ENCODE measurements at places on chromosomes 12 and 14.

DNA sequence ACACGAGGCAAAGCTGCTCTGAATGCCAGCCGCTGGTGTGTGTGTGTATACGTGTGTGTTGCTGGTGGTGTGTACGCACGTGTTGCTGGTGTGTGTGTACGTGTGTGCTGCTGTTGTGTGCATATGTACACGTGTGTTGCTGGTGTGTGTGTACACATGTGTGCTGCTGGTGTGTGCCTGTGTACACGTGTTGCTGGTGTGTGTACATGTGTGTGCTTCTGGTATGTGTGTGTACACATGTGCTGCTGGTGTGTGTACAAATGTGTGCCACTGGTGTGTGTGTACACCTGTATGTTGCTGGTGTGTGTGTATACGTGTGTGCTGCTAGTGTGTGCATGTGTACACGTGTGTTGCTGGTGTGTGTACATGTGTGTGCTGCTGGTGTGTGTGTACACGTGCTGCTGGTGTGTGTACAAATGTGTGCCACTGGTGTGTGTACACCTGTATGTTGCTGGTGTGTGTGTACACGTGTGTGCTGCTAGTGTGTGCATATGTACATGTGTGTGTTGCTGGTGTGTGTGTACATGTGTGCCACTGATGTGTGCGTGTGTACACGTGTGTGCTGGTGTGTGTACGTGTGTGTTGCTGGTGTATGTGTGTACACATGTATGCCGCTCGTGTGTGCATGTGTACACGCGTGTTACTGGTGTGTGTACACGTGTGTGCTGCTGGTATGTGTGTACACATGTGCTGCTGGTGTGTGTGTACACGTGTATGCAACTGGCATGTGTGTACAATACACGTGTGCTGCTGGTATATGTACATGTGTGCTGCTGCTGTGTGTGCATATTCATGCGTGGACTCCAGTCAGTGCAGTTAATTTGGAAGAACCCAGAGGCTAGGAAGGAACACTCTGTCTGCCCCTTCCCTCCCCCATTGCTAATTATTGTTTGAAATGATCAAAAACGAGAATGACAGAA lies 47.2 kb downstream of the CACNA2D4 start:
- peak; percentile 3 for DNase-seq

DNA sequence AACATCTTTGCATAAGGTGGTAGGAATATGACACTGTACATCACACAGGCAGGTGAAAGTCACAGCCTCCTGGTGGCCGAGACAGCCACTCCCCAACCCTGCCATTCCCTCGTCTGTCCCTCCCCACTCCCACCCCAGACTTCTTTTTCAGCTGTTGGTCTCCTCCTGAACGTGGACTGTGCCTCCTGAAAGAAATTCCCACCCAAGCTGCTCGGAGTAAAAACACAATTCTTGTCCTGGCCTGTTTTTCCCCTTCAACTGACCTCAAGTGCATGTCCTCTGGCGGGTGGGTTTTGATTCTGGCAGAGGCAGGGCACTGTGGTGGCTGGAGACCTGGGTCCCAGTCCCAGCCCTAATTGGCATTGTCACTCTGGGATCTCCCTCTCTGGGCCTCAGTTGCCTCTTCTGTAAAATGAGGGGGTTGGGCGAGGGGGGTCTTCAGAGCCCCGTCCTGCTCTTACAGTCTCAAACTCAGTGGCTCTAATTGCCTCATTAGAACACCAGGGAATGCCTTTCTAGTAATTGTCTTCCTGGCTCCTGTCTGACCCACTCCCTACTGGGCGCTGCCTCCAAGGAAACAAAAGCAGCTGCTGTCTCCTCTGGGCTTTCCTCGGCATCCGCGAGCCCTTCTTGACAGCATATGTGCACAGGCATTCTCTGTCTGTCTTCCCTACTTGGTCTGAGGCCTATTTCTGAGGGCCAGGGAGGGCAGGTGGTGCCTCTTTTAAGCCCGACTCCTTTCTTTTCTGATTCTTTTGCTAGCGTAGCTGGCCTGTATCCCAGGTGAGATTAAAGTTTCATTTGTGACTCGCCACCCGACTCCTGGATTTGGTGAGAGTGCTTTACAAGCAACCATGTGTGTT lies 186.6 kb upstream of the RMST start:
- DNase-seq = peak; percentile 28

DNA sequence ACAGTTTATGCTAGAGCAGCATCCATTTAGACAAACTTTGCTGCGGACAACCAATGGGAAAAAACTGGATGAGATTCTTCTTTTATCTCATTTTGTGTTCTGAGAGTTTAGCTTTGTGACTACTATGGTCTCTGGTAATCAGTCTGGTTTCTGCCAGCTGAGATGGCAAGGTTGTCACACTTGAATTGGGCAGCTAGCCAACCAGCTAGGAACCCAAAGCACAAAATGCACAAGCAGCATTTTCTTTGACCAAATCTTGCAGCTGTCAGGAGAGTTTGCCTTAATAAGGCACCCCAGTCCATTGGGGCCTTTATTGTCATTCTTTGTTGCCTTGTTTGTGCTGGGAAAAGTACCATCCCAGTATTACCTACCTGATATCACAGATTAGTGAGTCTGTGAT lies 34.0 kb upstream of the ETV6 start:
- DNase-seq = no peak

GRCh38 chr12:4932576-4932975 lies 22.9 kb downstream of the KCNA1 start:
- no peak for DNase-seq

DNA sequence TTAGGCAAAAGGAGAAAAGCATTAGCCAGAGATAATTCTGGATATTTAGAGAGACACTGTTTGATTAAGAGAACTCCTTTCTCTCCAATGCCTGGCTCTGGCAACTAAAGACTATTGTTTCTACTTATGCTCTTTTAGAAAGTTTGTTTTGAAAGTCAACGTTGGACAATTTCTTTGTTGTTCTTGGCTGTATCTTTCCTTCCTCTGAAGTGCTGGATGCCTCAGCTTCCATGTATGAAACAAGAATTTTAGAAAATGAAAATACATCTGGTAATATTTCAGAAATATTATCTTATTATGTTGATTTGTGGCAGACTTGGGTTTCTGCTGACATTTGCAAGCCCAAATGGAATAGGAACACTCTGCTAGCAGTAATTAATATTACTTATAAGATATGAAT lies 382.6 kb downstream of the SNAPC1 start:
- DNase-seq = no peak

DNA sequence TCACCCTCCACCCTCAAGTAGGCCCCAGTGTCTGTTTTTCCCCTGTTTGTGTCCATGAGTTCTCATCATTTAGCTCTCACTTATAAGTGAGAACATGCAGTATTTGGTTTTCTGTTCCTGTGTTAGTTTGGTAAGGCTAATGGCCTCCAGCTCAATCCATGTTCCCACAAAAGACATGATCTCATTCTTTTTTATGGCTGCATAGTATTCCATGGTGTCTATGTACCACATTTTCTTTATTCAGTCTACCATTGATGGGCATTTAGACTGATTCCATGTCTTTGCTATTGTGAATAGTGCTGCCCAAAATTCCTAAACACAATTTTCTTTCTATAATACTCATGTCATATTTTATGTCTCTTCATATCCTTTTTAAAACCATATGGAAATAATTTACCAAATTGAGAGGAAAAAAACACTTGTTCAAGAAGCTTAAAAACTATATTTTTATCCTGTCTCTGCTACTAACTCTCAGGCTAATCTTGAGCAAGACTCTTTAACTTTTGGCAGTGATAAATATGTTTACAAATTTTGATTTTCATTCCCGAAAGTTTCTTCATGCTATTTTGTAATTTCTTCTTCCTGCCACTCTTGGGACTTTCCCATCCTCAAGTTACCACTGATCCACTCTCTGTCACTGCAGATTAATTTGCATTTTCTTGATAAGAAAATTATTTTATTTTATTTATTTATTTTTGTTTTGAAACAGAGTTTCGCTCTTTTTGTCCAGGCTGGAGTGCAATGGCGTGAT lies 28.0 kb upstream of the OSBPL8 start:
- no peak for DNase-seq

- DNase-seq = peak; percentile 93
Measured at GRCh38 chr12:4164559-4165558, 108.7 kb upstream of the CCND2 start.

- no peak for DNase-seq
Measured at GRCh38 chr12:66823857-66824570, 145.1 kb upstream of the GRIP1 start.

DNA sequence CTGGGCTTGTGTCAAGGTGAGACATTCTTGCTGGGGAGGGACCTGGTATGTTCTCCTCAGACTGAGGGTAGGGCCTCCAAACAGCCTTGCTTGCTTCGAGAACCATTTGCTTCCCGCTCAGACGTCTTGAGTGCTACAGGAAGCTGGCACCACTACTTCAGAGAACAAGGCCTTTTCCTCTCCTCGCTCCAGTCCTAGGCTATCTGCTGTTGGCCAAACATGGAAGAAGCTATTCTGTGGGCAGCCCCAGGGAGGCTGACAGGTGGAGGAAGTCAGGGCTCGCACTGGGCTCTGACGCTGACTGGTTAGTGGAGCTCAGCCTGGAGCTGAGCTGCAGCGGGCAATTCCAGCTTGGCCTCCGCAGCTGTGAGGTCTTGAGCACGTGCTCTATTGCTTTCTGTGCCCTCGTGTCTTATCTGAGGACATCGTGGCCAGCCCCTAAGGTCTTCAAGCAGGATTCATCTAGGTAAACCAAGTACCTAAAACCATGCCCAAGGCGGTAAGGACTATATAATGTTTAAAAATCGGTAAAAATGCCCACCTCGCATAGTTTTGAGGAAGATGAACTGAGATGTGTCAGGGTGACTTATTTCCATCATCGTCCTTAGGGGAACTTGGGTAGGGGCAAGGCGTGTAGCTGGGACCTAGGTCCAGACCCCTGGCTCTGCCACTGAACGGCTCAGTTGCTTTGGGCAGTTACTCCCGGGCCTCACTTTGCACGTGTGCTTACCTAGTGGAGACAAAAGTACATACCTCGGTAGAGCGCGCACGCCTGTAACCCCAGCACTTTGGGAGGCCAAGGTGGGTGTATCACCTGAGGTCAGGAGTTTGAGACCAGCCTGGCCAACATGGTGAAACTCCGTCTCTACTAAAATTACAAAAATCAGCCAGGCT lies 4.3 kb downstream of the GAPDH start:
- DNase-seq = peak; percentile 48

DNA sequence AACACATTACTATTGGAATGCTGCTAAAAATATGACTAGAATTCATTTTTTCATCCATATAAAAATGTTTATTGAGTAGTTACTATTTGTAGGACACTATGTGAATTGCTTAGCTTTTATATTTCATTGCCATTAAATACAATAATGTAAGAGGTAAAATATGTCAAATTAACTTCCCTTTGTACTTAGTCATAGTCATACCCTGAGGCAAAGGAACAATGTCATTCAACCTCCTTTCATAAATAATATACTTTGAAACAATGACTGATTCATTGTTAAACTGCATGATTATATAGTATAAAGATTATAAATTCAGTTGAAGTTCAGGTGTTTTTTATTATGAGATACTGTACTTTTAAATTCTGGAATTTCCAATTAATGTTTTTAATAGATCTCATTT lies 105.2 kb downstream of the GARIN6 start:
- DNase-seq = no peak

- peak; percentile 82 for DNase-seq
Measured at GRCh38 chr12:108511633-108512540, 3.2 kb upstream of the FICD start.

DNA sequence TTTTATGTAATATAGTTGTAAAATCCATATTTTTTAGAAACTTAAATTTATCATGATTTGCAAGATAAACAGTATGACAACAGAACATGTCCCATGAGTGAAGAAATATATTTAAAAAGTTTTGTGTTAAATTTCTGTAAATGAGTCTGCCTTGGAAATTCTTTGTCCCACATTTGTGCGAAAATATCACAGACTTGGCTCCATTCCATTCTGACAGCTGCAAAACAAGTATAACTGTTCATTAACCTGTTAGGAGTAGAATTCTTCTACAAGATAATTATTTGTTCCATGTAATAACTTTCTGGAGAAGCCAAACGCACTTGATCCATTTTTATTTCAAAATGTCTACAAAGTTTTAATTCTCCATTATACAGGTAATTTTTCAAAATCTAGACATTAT lies 37.9 kb downstream of the MDM1 start:
- no peak for DNase-seq

DNA sequence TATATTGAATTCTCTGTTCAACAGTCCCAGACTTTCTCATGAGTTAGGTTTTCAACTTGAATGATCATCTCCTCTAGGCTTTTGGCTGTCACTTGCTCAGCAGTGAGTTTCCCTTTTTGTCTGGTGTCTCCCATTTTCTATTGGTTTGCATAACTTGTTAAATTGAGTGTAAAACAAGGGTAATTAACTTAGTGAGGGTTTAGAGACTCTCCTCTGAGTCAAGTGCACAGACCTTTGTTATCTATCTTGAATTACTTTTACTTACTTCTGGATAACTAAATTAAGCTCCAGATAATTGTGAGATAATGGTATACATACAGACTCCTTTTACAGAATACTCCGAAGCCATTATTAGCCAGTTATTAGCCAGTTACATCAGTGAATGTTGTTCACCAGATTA lies 22.0 kb downstream of the MLXIP start:
- no peak for DNase-seq

DNA sequence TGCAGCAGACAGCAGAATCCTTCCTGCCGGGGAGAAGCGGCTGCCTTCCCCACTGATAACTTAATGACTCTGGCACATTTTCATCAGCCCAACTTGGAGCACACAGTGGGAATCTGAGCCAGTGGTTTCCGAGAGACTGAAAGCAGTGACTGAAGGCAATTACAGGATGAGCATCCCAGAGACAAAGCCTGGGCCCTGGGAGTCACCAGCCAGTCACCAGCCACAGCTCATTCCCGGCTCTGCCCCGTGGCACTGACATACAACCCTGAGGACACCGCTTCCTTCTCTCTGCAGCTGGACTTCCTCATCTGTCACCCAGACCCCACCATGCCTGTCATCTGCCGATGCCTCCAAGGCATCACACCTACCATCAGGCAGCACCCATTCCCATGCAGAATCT lies 192.3 kb downstream of the DPF3 start:
- no peak for DNase-seq

GRCh38 chr12:4300883-4301282 lies 20.1 kb upstream of the TIGAR start:
- DNase-seq = no peak

- DNase-seq = no peak
Measured at GRCh38 chr14:88668448-88669116, 105.7 kb downstream of the ZC3H14 start.

DNA sequence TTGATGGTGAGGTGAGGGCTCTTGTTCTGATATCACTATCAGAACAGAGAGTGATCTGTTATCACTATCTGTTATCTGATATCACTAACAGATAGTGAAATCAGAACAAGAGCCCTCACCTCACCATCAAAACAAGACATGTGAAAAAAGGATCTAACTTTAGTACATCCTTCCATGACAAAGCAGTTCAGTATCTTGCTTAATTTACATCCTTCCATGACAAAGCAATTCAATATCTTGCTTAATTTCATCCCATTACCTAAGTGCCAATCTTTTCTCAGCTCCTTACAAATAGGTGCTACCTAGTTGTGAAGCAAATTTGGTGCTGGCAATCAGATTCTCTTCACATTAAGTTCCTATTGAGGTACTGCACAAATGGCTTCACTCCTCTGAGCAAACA lies 1865.6 kb upstream of the FLRT2 start:
- no peak for DNase-seq

GRCh38 chr12:28683366-28683765 lies 465.7 kb upstream of the FAR2 start:
- DNase-seq = no peak

- no peak for DNase-seq
Measured at GRCh38 chr14:105854600-105855245, 328.3 kb downstream of the TMEM121 start.

GRCh38 chr14:46139649-46140048 lies 511.9 kb downstream of the RPL10L start:
- no peak for DNase-seq

GRCh38 chr12:126390969-126391566 lies 1325.8 kb downstream of the AACS start:
- DNase-seq = no peak
